Kasumi-1 (cell line): ENCODE measurements at places on chromosomes 2 and 18.
A peak's percentile ranks its signal among the peaks of the same experiment; 100 is the strongest.

- DNase-seq = no peak
Measured at GRCh38 chr18:59671551-59671950, 25.7 kb downstream of the CCBE1 start.

- DNase-seq = no peak
Measured at GRCh38 chr2:201618744-201619662, 24.3 kb downstream of the TMEM237 start.

DNA sequence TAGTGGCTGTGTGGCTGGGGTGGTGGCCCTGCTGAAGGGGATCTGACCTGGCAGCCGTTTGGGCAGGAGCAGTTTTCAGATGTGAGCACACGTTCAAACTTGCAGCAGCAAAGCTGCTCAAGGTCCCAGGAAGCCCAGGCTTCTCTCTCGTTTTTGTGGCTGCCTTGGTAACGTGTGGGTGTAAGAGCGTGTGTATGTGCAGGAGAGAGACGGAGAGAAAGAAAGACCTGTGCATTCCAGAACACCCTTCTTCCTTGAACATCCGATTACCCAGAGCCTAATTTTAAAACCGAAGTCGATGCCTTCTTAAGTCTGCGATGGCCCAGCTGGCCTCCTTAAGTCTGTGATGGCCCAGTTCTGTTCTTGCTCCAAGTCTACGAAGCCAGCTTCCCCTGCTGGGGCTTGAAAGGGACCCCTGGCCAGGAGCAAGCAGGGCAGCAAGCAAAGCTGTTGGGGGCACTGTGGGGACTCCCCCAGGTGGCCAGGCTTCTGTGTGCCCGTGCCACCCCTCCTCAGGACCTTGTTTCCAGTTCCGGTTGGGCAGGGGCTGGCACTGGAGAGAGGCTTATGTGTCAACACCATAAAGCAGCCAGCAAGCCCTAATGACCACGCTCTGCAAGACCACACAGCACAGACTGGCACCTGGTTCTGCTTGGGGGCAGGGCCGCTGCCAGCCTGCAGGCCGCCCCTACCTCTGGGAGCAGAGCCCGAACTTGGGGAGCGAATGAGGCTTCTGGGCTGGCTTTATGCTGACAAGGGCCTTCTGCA, 55.8 kb upstream of the ALPP start:
- DNase-seq = no peak

DNA sequence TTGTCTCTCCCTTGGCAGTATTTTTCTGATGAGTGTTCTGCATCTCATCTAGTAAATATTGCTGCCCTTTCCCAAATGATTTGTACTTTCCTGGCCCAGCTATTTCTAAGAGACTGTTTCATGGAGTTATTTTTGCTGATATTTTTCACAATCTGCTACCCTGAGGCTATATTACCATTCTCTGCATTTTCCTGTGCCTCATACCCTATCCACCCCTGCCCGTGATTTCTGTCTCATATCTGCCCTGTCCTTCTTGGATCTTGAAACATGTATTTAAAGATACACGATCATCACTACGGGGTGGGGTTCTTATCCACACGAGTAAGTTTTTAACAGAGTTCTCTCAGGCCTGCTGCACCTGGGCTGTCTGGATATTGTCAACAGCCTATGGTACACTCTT, 89.6 kb upstream of the EPAS1 start:
- DNase-seq = no peak

DNA sequence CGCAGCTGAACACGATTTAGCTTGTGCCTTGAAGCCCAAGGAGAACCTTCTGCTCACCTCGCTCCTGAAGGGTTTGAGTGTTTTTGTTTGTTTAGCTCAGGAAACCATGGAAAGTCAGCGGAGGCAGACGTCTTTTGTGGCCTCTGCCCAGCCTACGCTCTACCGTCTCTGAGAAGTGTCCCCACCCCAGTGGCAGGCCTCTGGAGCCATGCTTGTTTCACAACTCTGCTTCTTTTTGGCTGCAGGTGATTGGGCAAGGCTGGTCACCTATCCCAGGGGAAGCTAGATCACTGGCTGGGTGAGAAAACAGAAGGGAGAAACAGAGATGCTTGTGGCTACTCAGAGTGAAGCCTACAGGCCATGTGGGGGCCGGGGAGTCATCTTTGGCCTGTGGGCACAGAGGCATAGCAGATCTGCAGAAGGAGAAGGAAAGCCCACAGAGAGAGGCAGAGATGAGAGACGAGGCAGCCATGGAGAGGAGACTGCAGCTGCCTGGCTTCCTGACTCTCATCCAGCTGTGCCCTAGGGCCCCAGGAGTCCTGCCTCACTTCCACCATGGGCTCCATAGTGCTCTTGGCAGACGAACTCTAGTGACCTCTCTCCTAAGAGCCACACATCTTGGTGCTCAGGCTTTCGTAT, 50.1 kb downstream of the CIB4 start:
- DNase-seq = no peak

DNA sequence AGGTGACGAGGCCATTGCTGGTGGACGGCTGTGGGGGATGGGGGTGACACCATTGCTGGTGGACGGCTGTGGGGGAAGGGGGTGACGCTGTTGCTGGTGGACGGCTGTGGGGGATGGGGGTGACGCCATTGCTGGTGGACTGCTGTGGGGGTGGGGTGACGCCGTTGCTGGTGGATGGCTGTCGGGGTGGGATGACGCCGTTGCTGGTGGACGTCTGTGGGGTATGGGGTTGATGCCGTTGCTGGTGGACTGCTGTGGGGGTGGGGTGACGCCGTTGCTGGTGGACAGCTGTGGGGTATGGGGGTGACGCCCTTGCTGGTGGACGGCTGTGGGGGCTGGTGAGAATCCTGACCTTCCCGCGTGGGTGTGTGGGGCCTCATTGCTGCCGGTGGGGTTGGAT, 47.1 kb downstream of the CTDP1 start:
- no peak for DNase-seq

DNA sequence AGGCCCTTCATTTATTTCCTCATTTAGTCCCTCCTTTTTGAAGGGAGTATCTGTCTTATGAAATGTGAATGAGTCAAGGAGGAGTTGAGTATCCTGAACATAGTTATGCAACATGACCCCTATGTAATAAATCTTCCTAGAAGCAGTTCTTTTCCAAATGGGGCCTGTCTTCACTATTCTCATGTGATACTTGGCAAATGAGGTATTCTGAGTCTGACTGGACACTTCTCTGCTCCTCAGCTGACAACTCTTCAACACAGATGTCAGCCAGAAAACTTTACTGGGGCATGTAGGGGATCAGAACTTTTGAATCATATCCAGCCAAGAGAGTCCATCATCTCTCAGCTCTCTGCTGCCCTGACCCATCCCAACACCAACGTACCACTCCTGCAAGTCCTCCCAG, 291.6 kb downstream of the ZNF385B start:
- peak; percentile 15 for DNase-seq

DNA sequence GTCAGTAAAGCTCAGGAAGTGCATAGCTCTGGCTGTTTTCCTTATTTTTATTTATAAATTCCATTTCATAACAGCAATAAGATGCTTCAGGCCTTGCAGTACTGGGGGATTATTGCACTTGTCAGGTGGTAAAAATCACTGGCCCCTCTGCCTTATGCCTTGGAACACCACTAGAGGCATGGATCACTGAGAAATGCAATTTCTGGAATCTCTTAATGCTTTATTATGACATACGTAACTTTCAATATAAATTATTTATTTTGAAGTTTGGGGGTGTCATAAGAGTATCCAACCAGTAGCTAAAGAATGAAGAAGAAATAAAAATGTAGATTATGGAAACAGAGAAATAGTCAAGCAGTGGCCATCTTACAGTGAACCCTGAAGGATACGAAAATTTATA, 183.1 kb downstream of the FIGN start:
- no peak for DNase-seq
